ENCODE measurements at places on chromosomes 7 and 10.

DNA sequence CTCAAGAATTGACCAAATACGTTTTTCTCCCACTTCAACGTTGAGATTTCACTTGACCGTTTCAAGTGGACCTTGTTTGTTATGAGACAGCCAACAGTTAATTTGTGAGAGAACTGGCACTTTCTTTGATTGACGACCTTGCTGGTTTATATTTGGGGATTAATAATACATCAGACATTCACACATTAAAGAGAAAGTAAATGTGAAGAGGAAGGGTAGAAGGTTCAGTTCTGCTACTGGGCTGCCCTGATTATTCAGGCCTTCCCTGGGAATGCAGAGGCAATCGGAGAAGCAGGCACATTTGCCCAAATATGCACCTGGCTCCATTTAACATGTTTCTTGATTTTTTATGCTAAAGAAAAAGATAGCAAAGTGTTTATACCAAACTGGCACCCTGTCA, 114.1 kb downstream of the POU6F2 start:
- DNase-seq, result no peak

DNA sequence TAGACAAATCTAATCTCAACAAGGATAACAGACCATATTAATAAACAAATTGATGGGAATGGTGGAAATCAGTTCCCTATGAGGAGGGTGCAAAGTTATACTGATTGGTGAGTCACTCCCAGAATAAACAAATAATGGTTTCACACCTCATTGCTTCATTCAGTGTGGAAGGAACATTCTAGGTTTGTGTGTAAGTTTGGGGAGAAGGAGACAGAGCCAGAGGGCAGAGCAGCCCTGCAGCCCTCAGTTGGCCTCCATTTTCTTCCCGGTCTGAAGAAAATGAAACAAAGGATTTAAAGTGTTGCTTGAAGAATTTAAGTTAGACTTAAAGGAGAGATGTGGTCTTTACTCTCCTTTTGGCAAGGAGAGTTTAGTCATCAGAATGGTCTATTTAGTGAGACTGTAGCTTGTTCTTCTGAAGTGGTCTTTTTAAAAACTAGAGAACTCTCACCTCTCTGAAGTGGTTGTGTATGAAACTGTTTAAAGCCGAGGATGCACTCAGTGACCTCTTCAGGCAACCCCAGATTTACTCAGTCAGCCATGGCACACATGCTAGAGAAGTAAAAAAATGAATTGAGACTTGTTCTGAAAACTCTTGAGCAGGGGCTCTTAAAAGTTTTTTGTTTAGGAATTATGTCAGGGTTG, 27.2 kb downstream of the IKZF1 start:
- DNase-seq, result no peak

GRCh38 chr7:96300502-96300901, 21.4 kb downstream of the SLC25A13 start:
- no peak for DNase-seq

DNA sequence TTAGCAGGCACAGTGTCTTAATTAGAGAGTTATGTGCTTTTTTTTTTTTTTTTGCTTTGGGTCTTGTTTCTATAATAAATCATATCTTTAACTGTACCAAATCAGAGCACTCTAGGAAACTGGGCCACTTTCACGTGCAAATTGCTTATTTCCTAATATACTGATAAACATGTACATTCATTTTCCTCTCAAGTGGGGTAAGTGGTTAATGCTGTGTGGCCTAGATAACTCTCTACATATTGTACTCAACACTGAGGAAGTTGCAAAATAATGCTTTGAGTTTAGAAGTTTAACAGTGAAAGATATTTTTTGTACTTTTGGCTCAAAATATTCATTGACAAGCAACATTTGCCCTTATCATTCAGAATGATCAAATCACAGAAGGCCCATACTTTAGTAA, 115.9 kb upstream of the IFRD1 start:
- no peak for DNase-seq

GRCh38 chr10:114320249-114321116, 81.4 kb downstream of the VWA2 start:
- DNase-seq, result no peak

GRCh38 chr7:40475681-40475982, 340.8 kb downstream of the SUGCT start:
- DNase-seq, result no peak

DNA sequence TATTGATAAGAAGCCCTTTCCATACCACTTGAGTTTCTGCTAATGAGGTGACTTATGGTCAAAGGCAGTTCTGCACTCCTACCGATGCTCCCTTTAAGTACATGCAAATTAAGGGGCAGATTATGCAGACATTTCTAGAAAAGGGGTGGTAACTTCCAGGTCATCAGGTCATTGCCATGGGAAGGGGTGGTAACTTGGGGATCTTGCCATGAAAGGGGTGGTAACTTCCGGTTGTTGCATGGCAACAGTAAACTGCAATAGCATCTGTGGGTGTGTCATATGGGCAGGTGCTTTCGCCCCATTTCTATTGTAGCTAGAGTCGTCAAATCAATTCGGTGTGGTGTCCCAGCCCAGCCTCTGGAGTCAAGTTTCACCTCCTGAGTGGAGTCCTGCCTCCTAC, 150.9 kb downstream of the UBE2H start:
- no peak for DNase-seq

GRCh38 chr7:116809636-116810266, 52.6 kb upstream of the CAPZA2 start:
- DNase-seq, result peak; percentile 38

DNA sequence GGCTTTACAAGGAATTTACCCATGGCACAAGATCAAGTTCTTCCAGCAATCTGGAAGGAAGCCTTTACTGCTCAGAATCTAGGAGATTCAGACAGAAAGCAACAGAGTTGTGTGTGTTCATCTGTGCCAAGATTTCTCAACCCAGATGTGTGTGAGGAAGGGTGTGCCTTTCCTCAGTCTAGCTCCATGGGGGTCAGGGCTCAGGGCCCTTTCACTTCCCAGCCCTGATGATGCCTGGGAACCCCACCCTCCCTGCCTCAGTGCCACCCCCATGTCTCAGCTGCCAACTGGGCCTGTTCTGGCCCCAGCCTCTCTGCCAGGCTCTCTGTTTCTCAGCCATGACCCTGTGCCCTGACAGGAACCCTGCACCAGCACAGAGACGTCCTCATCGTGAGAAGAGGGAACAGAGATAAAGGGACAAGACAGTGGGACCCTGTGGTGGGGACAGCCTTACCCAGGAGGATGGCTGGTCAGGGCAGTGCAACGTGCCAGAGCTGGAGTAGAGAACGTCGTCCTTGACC, 102.0 kb downstream of the VIPR2 start:
- no peak for DNase-seq

DNA sequence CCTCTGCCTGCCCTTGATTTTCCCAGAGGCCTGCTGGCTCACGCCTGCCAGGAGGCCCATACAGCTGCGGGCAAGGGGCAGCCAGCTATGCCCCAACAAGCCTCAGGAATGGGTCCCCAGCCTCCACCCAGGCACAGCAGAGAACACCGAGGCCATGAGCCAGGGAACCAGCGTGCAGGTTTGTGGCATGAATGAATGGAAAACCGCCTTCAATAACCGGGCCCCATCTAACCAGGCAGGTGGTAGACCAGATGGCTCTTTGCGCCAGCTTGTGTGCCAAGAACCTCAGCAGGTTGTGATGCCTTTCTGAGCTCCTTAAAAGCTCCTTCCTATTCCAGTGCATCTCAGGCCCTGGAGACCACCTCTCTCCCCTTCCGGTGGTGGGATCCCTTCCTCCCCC, 50.2 kb downstream of the ELFN1 start:
- peak; percentile 97 for DNase-seq

GRCh38 chr10:59750155-59750945, 2.9 kb downstream of the MRLN start:
- no peak for DNase-seq

DNA sequence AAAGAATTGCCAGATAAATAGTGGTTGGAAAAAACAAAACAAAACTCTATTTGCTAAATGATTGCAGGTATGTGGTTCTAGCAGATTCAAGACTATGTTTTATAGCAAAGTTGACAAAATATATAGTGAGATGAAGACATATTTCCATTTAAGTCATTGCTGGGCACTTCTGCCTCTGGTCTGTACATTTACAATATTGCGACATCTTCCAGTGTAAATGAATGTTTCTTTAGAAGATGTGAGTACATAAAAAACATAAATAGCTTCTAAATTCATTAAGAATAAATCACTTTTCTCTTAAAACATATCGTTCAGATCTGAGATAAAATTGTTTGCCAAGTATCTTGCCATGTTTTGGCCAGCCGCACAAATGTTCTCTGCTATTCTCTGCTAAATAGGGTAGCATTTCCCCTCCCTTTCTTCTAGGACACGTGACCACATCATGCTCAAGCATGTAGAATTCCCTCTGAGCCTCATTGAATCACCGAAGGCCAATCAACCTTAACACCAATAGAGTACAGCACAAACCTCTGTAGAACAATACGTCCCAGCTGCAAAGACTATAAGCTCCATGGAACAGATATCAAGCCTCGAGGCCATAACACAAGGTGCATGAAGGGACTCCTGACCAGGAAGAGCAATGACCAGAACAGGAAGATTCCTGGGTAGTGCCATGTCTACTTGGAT, 1173.3 kb downstream of the GATA3 start:
- DNase-seq, result no peak

DNA sequence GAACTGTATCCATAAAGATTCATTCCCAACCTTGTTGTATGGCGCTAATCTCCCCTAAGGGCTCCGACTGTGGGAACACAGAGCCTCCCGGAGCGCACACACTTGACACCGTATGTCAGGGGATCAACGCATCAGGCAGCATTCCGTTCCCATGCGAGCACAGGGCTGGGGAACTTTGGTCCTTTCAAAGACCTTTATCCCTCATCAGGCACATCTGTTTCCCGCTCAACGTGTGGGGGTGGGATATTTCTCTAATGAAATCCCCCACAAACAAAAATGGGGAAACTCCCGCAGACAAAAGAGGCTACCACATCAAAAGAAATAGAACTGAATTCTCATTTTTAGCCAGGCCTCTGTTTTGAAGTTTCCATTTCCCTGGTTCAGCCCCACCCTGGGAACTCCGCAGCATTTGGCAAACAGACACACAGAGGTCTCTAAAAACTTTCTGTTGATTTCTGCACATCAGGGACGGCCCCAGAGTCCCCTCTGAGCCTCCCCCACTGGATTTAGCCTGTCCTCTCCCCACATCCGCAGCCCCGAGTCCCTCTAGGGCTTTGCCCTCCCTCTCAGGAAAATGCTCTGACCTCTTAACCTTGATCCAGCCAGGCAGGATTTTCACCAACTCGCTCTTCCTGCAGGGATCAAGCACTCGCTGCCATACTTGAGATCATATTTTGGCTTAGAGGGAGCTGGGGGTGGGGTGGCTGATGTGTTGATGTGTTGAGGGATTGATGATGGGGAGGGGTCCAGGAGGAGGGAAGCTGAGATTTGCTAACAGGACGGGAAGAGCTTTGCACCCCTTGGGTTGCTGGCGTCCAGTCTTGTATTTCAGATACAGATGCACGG, 6.6 kb downstream of the CPA5 start:
- no peak for DNase-seq

DNA sequence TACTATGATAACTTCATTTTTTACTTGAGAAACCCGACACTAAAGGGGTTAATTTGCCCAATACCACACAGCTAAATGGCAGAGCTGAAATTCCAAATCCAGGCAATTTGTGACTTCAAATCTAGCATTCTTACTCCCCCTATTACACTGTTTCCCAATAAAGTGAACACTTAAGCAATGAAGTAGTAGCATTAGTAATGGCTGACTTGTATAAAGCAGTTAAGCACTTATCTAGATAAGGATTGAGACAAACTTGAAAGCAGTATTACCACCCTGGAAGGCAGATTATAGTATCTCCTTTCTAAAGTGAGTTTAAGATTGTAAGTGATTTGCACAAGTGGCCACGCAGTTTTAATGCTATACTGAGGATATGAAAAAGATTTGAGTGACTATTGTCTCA, 39.3 kb downstream of the WASL start:
- DNase-seq, result no peak

GRCh38 chr7:133797818-133798520, 329.2 kb upstream of the LRGUK start:
- DNase-seq, result no peak

- no peak for DNase-seq
These were observed 447.3 kb downstream of the SDK1 start for GRCh38 chr7:3748389-3748788.

GRCh38 chr7:4307316-4308204, 374.5 kb upstream of the FOXK1 start:
- no peak for DNase-seq

- no peak for DNase-seq
These were observed 27.7 kb upstream of the PRKAR1B start for GRCh38 chr7:754531-755412.

DNA sequence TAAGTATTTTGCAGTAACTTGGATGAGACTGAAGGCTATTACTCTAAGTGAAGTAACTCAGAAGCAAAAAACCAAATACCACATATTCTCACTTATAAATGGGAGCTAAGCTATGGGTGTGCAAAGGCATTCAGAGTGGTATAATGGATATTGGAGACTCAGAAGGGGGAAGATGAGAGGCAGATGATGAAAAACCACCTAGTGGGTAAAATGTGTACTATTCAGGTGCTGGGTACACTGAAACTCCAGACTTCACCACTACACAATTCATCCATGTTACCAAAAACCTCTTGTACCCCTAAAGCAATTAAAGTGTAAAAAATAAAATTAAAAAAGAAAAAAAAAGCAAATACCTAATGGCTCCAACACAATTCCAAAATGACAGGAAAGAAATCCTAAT, 351.7 kb downstream of the NXPH1 start:
- no peak for DNase-seq

- no peak for DNase-seq
These were observed 10.1 kb downstream of the CCDC136 start for GRCh38 chr7:128801667-128802418.

GRCh38 chr7:26284995-26285632, 6.5 kb upstream of the SNX10 start:
- no peak for DNase-seq

DNA sequence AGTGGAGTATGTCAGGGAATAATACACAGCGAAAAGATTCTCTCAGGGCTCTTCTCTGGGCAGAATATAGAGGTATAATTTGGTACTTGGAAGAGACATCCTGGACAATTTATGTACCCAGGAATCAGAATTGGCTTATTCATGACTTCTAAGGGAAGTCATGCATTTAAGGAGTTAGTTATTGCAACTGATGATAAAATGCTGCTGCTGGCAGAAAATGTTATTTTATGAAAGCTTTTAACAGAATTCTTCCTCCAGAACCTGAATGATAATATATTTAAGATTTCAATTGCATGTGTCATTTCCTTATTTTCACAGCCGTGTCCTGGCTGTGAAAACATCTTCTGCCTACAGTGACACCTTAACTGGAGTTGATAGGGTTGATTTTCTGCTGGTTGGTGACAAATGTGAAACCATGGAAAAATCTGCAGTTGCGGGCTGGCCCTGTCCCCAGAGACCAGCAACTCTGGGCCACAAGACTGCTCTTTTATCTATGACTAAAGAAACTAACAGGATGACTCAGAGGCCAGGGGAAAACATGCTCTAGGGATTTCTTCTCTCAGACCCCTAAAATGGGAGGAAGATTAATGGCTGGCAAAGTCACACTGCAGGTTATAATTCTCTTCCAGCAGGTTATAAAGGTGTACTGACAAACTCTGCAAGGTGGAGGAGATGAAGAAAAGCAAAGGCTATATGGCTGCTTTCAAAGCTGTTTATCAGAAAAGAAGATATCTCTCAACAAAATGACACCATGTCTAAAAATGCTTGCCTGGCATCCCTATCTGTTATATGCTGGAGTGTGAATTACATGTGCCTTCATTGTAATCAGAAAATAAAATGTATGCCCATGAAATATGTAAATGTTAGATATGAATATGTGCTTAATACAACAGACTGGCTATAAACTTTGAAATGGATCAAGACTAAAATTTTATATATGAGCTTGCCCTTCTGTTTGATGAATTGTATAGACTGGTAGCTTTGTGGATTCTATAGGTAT, 12.1 kb upstream of the TRUB1 start:
- no peak for DNase-seq

- no peak for DNase-seq
These were observed 36.7 kb downstream of the RAB19 start for GRCh38 chr7:140440593-140440992.
